Activated CD4-positive, alpha-beta T cell treated with anti-CD3 and anti-CD28 coated beads for 36 hours (primary cell): ENCODE measurements at places on chromosomes 1 and 21.
A peak's percentile ranks its signal among the peaks of the same experiment; 100 is the strongest.

- DNase-seq = no peak
Measured at GRCh38 chr21:33761441-33762036, 119.2 kb downstream of the ITSN1 start.

- no peak for DNase-seq
Measured at GRCh38 chr21:18622383-18622782, 218.8 kb upstream of the TMPRSS15 start.

GRCh38 chr1:20298626-20299025 is 8.0 kb downstream of the VWA5B1 start:
- no peak for DNase-seq

- DNase-seq = no peak
Measured at GRCh38 chr1:232995189-232995588, 44.8 kb downstream of the NTPCR start.

- no peak for DNase-seq
Measured at GRCh38 chr1:20948101-20948500, 161.0 kb upstream of the HP1BP3 start.

DNA sequence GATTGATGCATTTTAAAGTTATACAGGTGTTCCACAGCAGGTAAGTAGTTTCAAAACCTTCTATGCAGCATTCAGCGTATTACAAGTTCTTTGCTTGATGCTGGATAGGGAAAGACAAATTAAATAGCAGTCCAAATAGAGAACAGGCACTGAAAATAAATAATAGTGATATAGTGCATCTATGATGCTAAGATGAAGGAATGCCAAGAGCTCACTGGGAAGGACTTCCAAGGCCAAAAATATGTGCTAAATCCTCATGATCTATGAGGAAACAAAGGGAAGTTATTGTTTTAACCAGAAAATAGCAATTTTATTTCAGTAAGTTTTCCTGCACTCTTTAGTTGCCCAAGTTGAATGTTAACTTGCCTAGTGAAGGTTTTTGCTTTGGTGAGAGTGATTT is 127.8 kb upstream of the GREM2 start:
- DNase-seq = no peak

DNA sequence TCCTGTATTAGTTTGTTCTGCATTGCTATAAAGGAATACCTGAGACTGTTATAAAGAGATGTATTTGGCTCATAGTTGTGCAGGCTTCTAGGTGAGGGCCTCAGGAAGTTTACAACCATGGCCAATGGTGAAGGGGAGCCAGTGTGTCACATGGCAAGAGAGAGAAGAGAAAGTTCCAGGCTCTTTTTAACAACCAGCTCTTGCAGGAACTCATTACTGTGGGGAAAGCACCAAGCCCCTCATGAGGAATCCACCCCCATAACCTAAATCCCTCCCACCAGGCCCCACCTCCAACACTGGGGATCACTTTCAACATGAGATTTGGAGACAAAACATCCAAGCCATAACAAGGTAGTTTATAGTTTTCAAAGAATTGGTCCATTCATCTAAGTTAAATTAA is 5.0 kb upstream of the MEAF6 start:
- DNase-seq = peak; percentile 34

GRCh38 chr1:239930686-239931262 is 160.9 kb upstream of the FMN2 start:
- DNase-seq = no peak

GRCh38 chr1:152870831-152871730 is 7.0 kb upstream of the SMCP start:
- peak; percentile 14 for DNase-seq

GRCh38 chr1:23129846-23130245 is 38.8 kb downstream of the LUZP1 start:
- DNase-seq = no peak

GRCh38 chr1:215957663-215958062 is 390.6 kb downstream of the KCTD3 start:
- DNase-seq = no peak

GRCh38 chr21:29606613-29607012 is 307.9 kb downstream of the BACH1 start:
- DNase-seq = no peak

DNA sequence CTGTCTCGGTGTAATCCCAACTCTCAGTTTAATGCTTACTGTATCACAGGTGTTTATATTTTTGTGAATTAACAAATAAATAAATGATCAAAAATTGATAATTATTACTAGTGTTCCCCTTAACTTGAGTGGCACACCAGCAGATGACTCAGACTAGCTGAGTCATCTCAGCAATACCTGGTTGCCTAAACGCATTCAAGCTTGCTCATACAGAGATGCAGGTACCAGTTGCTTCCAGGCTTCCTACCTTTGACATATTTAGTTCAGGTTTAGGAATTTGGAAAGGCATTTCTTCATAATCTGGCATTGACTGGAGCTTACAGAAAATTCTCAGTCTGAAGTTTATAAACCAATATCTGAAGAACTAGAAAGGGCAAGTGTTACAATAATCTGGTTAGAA is 78.9 kb upstream of the LMO4 start:
- no peak for DNase-seq
